Activated T-helper 2 cell treated with anti-CD3 and anti-CD28 coated beads, Interferon-gamma antibody, Interleukin-2, Interleukin-4, amounts not matched to agents 10 μg/mL and 5 μg/mL and 100 μg/mL, durations not matched to agents 14 hours and 24 hours and 36 hours (primary cell): ENCODE measurements at places on chromosomes 13 and 19. TPM values are rescaled to one million over a fixed set of nuclear protein-coding genes. Genes with fewer than 3 reads are reported as not detected.

DNA sequence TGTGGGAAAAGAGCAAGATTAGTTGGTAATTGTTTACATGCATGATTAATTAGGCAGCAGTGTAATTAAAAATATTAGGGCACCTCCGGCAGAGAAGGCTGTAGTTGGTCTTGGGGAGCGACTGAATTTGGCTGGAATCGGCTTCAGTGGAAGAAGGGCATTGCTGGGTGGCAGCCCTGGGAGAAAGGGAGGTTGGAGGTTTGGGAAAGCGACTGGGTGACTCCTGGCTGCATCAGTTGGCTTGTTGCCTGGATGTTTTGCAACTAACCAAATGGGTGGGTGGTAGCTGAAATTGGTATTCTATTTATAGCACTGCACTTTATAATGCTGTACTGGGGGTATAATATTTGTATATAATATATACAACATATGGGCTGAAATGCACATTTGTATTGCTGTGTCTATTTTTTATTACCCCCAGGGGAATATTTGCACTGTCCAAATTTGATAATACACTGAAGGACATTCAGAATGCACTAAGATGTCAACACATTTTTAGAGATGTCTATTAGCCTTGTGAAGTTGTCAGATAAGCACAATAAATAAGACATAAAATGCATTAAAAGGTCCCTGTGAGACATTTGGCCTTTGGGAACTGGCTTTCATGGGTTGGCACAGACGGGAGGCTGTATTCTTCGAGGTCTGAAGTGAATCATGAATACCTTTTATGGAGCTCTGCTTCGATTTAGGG, 1.7 kb downstream of the B3GLCT start:
- no peak for DNase-seq

The ZNF541 gene
- 0.09 and 0.46 TPM in 2 replicates for total RNA-seq

DNA sequence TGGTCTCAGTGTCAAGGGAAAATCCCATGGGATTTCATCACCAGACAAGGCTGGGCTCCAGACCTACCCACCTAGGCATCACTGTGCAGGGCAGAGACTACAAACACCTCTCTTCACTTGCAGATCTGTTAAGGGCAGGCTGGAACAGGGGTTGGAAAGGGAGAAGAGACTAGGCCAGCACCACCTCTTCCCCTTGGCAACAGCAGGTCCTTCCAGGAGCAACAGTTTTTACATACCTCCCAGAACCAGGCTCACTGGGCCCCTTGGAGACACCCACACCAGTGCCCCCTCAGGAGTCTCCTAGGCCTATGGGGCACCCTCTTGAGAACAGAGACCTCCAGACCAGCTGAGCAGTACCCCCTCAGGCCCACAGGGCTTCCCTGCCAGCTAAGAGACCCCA, 2.5 kb upstream of the UBE2M start:
- no peak for DNase-seq

DNA sequence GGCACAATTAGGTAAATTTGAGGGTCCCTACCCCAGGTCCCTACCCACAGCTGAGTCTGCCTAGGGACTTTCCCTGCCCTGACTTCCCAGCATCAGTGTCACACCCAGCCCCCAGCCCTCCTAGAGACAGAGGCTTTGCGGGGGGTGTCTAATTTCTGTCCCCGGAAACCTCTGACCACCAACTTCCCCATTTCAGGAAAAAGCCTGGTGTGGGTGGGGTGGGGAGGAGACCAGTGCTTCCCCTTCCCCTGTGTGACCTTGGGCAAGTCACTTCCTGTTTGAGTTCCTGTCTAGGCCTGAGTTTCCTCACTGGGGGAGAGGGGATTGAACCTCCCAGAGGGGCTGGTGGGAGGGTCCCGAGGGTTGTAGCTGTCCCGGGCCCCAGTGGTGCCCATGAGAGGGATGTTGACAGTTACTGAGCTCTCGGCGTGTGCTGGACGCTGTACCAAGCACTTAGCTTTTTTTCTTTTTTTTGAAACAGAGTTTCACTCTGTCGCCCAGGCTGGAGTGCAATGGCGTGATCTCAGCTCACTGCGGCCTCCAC, 7.9 kb downstream of the VASP start:
- DNase-seq = no peak

The EHD2 gene
- total RNA-seq = 1.4 TPM in 2 replicates
